ENCODE measurements at places on chromosomes 6 and 20. TPM values are rescaled to one million over a fixed set of nuclear protein-coding genes. Genes with fewer than 3 reads are reported as not detected.

The FAM184A gene
- not detected for total RNA-seq

The MATN4 gene
- total RNA-seq, result 0.50 TPM

The SEL1L2 gene
- total RNA-seq, result not detected

The SLC17A2 gene
- total RNA-seq, result not detected

The RSPH4A gene
- total RNA-seq, result 0.05 TPM

The EEF1A2 gene
- total RNA-seq, result 13.0 TPM

The CLVS2 gene
- not detected for total RNA-seq

The OR2H1 gene
- total RNA-seq, result not detected

The CRISP3 gene
- total RNA-seq, result not detected

The ADAM33 gene
- not detected for total RNA-seq

The USP49 gene
- 1.0 TPM for total RNA-seq

The IP6K3 gene
- 5.3 TPM for total RNA-seq

The HLA-DRA gene
- total RNA-seq, result not detected

The TRIM26 gene
- 56.4 TPM for total RNA-seq

The SLC4A11 gene
- total RNA-seq, result not detected

The CD24 gene
- 299 TPM for total RNA-seq

The SOBP gene
- 0.31 TPM for total RNA-seq

The TFAP2A gene
- 10.2 TPM for total RNA-seq

The BPIFB4 gene
- total RNA-seq, result not detected

The GPR6 gene
- total RNA-seq, result not detected

The TRIM10 gene
- not detected for total RNA-seq

The NR2E1 gene
- total RNA-seq, result 0.03 TPM

The TBX18 gene
- 35.1 TPM for total RNA-seq
